ENCODE measurements at places on chromosomes 1 and 21.

DNA sequence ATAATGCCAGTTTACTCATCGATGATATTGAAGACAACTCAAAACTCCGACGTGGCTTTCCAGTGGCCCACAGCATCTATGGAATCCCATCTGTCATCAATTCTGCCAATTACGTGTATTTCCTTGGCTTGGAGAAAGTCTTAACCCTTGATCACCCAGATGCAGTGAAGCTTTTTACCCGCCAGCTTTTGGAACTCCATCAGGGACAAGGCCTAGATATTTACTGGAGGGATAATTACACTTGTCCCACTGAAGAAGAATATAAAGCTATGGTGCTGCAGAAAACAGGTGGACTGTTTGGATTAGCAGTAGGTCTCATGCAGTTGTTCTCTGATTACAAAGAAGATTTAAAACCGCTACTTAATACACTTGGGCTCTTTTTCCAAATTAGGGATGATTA, 13.7 kb downstream of the GGPS1 start:
- DNase-seq, result no peak

- no peak for DNase-seq
Measured at GRCh38 chr1:178308438-178308837, 188.3 kb downstream of the CLEC20A start.

DNA sequence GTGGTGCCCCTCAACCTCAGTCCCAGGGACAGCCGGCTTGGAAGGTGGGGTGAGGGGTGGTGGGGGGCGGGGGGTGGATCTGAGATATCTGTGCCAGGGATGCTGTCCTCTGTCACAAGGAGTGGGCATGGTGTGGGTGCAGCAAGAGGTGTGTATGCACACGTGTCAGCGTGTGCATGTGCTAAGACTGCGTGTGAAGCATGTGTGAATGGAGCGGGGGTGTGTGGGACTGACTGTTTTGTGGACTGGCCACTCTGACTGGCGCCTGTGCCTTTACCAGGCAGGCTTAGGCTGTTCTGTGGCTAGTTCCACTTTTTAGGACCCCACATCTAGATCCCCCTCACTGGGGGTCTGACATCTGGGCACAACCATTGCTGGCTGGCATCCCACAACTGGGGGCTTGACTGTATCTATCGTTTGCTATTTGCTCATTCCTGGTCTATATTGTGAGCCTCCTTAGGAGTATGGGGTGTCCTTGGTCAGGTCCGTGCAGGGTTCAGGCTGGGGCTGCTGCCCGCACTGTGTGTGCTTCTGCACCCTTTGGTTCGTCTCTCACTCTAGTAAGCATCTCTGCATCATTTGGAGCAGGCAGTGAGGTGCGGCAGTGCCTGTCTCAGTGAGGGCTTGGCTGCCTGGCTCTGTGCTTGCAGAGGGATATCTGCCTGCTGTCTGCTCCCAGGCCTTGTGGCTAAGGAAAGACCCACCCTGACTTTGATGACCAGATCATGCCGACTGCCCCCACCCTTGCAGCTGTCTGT, 1.9 kb downstream of the AMPD2 start:
- no peak for DNase-seq

DNA sequence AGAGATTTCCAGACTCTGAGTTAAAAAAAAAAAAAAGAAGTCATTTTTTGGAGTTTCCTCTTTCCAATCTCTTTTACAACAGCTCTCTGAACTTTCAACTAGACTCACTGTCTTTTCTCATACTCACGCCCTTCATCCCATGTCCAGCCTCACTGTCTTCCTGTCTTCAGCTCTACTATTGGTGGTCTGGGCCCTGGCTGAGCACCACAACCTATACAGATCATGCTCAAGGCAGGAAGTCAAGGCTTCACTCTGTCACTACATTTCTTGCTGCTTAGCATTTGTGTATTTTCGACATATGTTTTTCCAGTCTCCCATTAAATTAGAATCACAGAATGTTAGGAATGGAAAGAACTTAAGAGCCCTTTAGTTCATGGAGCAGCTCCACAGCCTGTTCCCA, 106.4 kb upstream of the PPP2R5A start:
- DNase-seq, result no peak

DNA sequence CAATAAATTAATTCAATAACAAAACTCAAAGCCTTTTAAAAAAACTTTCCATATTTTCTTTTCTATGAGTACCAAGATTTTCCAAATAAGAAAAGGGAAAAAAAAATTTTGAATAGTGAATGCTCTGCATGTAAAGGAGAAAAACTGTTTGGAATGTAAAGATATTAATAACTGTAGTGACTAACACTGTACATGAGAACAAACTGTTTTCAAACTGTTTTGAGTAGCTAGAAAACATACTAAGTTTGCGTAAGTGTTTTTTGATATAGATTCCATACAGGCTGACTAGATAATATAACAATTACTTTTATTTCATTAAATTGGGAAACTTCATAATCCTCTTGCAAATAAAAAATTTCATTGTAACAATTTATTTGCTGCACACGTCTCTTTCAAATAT, 150.5 kb downstream of the DPYD start:
- no peak for DNase-seq
